ENCODE measurements at places on chromosomes 12 and 14. TPM values are rescaled to one million over a fixed set of nuclear protein-coding genes. Genes with fewer than 3 reads are reported as not detected.

DNA sequence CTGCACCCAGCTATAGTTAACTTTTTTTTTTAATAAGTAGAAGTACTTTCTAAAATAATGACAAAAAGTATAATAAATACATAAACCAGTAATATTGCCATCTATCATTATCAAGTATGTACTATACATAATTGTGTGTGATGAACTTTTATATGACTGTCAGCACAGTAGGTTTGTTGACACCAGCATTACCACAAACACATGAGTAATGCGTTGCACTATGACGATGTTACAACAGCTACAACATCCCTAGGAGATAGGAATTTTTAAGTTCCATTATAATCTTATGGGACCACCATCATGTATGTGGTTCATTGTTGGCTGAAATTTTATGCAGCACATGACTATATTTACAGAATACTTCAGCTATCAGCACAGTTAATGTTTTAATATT, 62.9 kb upstream of the VSX2 start:
- H3K4me3 ChIP-seq: no peak overlapping the region
- no peak overlapping the region for H3K27ac ChIP-seq
- no peaks in the 10 kb centered on the region for H3K4me1 ChIP-seq
- no peaks in the 10 kb centered on the region for H3K27me3 ChIP-seq

GRCh38 chr12:67271976-67272375, 2.8 kb downstream of the CAND1 start:
- H3K4me1 ChIP-seq: peaks cover 53% of the 10 kb centered on the region
- DNase-seq: no peak
- H3K27me3 ChIP-seq: no peaks in the 10 kb centered on the region
- peak overlapping the region; percentile 96 for H3K4me3 ChIP-seq

GRCh38 chr12:40375076-40375475, 150.3 kb downstream of the LRRK2 start:
- no peaks in the 10 kb centered on the region for H3K36me3 ChIP-seq
- H3K27me3 ChIP-seq: no peaks in the 10 kb centered on the region
- H3K4me3 ChIP-seq: no peak overlapping the region
- DNase-seq: no peak
- H3K27ac ChIP-seq: no peak overlapping the region

GRCh38 chr14:28756269-28756883, 10.2 kb upstream of the FOXG1 start:
- H3K36me3 ChIP-seq: no peaks in the 10 kb centered on the region
- H3K27ac ChIP-seq: no peak overlapping the region
- no peak overlapping the region for H3K4me3 ChIP-seq
- no peak for DNase-seq

- H3K4me3 ChIP-seq: no peak overlapping the region
- H3K4me1 ChIP-seq: no peaks in the 10 kb centered on the region
- no peaks in the 10 kb centered on the region for H3K36me3 ChIP-seq
- H3K27me3 ChIP-seq: no peaks in the 10 kb centered on the region
- no peak for DNase-seq
Observed at GRCh38 chr12:58381546-58381945, 440.2 kb downstream of the ATP23 start.

GRCh38 chr14:67513631-67514108, 19.4 kb upstream of the PLEKHH1 start:
- no peaks in the 10 kb centered on the region for H3K36me3 ChIP-seq
- peaks cover 31% of the 10 kb centered on the region for H3K27me3 ChIP-seq
- DNase-seq: no peak
- no peak overlapping the region for H3K4me3 ChIP-seq
- H3K27ac ChIP-seq: no peak overlapping the region

GRCh38 chr12:121754836-121755235, 38.7 kb downstream of the RHOF start:
- no peak for DNase-seq
- no peaks in the 10 kb centered on the region for H3K4me1 ChIP-seq
- no peak overlapping the region for H3K4me3 ChIP-seq
- no peaks in the 10 kb centered on the region for H3K27me3 ChIP-seq
- no peak overlapping the region for H3K27ac ChIP-seq
- H3K36me3 ChIP-seq: no peaks in the 10 kb centered on the region

DNA sequence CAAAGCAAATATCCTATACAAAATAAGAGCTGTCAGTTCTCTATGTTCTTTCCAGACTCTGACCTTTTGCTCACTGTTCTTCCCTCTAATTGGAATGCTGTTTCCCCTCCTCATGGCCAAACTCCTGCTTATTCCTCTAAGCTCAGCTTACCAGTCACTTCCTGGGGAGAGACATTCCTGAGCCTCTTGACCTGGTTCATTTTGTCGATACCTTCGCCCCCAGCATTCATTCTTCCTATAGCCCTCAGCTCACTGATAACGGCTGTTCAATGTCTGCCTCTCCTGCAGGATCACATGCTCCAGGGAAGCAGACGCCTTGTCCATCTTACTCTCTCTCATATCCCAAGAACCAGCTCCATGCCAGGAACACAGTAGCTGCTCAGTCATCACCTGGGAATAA, 431.0 kb downstream of the MED13L start:
- no peak overlapping the region for H3K27ac ChIP-seq
- no peak for DNase-seq
- H3K36me3 ChIP-seq: no peaks in the 10 kb centered on the region
- no peaks in the 10 kb centered on the region for H3K4me1 ChIP-seq

DNA sequence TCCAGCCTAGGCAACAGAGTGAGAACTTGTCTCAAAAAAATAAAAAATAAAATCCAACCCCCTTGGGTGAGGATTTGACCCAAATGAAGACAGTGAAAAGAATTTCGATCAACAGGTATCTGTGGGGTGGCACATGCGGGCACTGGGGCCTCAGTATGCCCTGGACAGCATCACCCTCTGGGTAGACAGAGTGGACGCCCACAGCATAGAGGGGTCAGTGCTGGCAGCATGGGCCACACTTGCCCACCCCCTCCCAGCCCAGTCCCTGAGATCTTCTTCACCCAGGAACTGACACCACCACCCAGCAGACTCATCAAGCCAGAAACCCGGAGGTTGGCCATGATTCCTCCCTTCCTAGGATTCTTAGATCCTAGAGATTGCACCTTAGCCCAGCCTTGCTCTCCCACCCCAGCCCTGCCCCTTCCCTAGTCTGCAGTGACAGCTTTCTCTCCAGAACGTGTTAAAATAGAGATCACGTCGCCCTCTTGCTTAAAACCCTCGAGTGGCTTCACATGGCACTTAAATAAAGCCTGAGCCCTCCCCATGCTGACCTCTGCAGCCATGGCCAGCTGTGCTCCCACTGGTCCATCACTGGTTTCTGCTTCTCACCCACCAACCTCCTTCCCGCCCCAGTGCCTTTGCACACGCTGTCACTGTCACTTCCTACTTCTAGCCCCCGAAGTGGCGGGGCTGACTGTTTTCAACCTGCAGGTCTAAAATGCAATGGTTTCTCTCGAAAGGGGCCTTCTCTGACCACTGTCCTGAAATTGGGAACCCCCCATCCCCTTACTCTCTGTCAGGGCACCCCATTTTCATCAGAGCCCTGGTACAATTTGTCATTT, 26.2 kb upstream of the DYNC1H1 start:
- DNase-seq: no peak
- no peaks in the 10 kb centered on the region for H3K27me3 ChIP-seq
- H3K4me3 ChIP-seq: no peak overlapping the region
- H3K4me1 ChIP-seq: no peaks in the 10 kb centered on the region
- H3K36me3 ChIP-seq: no peaks in the 10 kb centered on the region
- no peak overlapping the region for H3K27ac ChIP-seq

DNA sequence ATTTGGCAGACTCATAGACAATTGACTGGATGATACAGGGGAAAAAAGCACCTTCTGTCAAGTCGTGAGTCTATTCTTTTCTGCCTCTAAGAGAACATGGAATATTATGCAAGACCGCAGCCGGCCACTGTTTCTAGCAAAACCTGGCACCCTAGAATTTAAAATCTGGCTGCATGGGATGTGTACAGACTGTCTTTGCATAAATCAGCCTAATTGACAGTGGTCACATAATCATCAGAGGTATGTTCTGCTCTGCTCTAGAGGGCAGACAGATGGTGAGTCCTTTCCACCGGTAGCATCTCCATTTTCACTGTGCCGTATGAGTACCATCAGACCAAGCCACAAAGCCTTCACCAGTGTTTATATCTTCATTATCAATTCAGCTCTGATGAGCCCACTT, 80.6 kb downstream of the KCNK10 start:
- H3K27me3 ChIP-seq: peaks cover 65% of the 10 kb centered on the region
- H3K4me1 ChIP-seq: no peaks in the 10 kb centered on the region
- H3K36me3 ChIP-seq: no peaks in the 10 kb centered on the region
- DNase-seq: no peak

DNA sequence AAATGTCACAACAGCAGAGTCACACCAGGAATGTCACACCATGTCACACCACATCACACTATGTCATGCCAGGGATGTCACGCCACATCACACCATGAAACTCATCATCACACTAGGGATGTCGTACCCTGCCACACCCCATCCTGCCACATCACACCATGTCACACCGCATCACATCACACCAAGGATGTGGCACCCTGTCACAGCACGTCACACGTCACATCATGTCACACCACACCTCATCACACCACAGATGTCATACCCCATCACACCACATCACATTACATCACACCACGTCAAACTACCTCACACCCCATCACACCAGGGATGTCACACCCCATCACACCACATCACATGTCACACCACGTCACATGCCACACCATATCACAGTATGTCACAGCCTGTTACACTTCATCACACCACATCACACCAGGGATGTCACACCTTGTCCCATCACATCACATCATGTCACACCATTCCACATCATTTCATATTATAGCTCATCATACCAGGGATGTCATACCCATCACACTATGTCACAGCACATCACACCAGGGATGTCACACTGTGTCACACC, 90.9 kb downstream of the TMEM121 start:
- peaks cover 22% of the 10 kb centered on the region for H3K27me3 ChIP-seq
- H3K27ac ChIP-seq: no peak overlapping the region
- no peaks in the 10 kb centered on the region for H3K36me3 ChIP-seq
- H3K4me3 ChIP-seq: no peak overlapping the region
- no peak for DNase-seq

DNA sequence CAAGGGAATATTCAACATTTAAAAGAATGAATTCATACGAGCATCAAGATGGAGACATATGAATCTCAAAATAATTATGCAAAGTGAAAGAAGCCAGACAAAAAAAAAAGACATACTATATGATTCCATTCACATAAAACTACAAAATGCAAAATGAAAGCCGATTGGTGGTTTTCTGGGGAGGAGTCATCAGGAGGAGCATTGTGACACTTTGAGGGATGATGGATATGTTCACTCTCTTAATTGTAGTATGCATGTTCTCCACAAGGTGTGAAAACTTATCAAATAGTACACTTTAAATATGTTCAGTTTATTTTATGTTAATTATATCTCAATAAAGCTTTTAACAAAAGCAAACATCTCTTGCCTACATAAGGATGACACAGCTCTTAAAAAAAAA, 13.5 kb downstream of the OLR1 start:
- H3K36me3 ChIP-seq: no peaks in the 10 kb centered on the region
- no peak for DNase-seq
- H3K27ac ChIP-seq: no peak overlapping the region
- H3K4me3 ChIP-seq: no peak overlapping the region
- H3K27me3 ChIP-seq: no peaks in the 10 kb centered on the region

- H3K4me3 ChIP-seq: no peak overlapping the region
- H3K36me3 ChIP-seq: no peaks in the 10 kb centered on the region
- DNase-seq: no peak
- peaks cover 62% of the 10 kb centered on the region for H3K27me3 ChIP-seq
- no peak overlapping the region for H3K27ac ChIP-seq
Observed at GRCh38 chr14:95048771-95049312, 108.5 kb downstream of the DICER1 start.

GRCh38 chr12:47602949-47603558, 102.8 kb downstream of the RPAP3 start:
- DNase-seq: no peak
- H3K27ac ChIP-seq: no peak overlapping the region
- H3K4me3 ChIP-seq: no peak overlapping the region
- no peaks in the 10 kb centered on the region for H3K36me3 ChIP-seq
- H3K27me3 ChIP-seq: no peaks in the 10 kb centered on the region
- no peaks in the 10 kb centered on the region for H3K4me1 ChIP-seq

DNA sequence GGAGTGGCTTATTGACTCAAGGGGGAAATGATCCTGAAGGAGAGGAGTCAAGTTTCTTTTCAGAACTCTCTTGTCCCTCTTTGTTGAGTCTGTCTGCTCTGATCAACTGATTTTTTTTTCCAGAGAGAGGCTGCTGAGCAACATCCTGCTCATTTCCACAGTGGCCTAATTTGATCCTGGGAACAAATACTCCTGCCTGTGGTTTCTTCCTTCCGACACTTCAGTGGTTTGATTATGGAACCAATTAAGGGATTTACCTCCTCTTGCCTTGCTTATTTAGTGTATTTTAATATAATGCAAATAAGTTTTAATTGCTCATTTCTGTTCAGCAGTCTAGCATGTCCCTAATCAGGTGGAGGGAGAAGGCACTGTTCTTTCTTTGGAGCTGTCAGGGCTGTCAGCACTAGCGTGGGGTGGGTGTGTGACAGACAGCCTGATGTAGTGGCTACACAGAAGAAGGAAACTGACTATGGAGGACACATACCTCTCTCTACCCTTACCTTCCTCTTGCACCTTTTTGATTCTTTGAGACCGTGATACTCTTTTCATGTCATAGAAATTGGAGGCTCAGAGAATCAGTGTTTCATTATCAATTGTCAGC, 344.9 kb upstream of the STXBP6 start:
- H3K4me3 ChIP-seq: no peak overlapping the region
- no peaks in the 10 kb centered on the region for H3K4me1 ChIP-seq
- H3K27me3 ChIP-seq: no peaks in the 10 kb centered on the region
- H3K36me3 ChIP-seq: no peaks in the 10 kb centered on the region
- no peak overlapping the region for H3K27ac ChIP-seq

- H3K27me3 ChIP-seq: peaks cover 97% of the 10 kb centered on the region
- no peaks in the 10 kb centered on the region for H3K36me3 ChIP-seq
- no peak overlapping the region for H3K27ac ChIP-seq
Observed at GRCh38 chr12:2690348-2691005, 104.3 kb upstream of the FKBP4 start.

DNA sequence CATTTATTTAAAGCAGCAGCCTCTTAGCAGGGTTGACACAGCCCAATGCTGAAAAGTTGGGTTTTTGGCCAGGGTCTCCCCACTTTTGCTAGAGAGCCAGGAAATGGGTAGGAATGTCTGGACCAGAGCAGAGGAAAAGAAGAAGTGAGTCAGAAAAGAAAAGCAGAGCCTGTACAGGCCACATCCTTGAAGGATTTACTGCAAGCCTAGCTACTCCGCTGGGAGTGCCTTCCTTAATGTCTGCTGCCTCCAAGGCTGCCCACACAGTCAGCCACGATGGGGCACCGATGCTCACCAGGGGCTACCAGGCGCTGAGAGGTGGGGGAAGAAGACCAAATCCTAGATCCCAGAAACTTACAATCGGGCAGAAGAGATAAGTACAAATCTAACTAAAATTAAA, 139.2 kb downstream of the C12orf75 start:
- H3K36me3 ChIP-seq: no peaks in the 10 kb centered on the region
- no peak for DNase-seq
- H3K4me1 ChIP-seq: no peaks in the 10 kb centered on the region
- H3K27ac ChIP-seq: no peak overlapping the region
- no peak overlapping the region for H3K4me3 ChIP-seq

GRCh38 chr12:57965766-57966165, 24.4 kb downstream of the ATP23 start:
- H3K4me3 ChIP-seq: no peak overlapping the region
- H3K27ac ChIP-seq: no peak overlapping the region
- DNase-seq: no peak
- H3K36me3 ChIP-seq: no peaks in the 10 kb centered on the region
- no peaks in the 10 kb centered on the region for H3K4me1 ChIP-seq
- no peaks in the 10 kb centered on the region for H3K27me3 ChIP-seq

Gene TUBA1C
- 490 TPM for total RNA-seq

Gene NPFF
- not detected for total RNA-seq

Gene ASPG
- 0.33 TPM for total RNA-seq

Gene CCDC196
- total RNA-seq: not detected

Gene TAMALIN
- not detected for total RNA-seq

Gene KRT73
- total RNA-seq: not detected

All from PC-9 (cell line).